ENCODE measurements at places on chromosomes 6 and 20.

- no peak for DNase-seq
Measured at GRCh38 chr20:62139636-62140035, 3.6 kb downstream of the PSMA7 start.

- no peak for DNase-seq
Measured at GRCh38 chr6:34656378-34657036, 40.1 kb downstream of the ILRUN start.

- no peak for DNase-seq
Measured at GRCh38 chr6:23011615-23012014, 442.2 kb downstream of the HDGFL1 start.

- DNase-seq: no peak
Measured at GRCh38 chr6:108341372-108341771, 46.5 kb downstream of the AFG1L start.

- no peak for DNase-seq
Measured at GRCh38 chr6:163487606-163488005, 73.1 kb downstream of the QKI start.

- DNase-seq: no peak
Measured at GRCh38 chr20:46293084-46293483, 15.2 kb downstream of the CDH22 start.

DNA sequence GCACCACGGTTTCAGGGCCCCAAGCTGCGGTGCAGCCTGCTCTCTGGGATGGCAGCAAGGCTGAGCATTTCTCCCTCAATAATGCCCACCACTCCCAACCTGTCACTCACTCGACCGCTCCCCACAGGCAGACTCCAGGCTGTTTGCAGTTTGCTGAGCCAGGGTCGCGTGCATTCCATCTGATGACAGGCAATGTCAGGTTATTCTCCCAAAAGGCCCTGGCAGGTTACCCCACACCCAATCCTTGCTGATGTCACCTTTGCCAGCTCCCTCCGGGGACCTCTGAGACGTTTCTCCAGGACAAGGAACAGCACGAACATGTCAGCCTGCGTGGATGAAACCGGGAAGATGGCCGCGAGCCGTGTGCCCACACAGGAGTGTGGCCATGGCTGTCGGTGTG lies 7.1 kb upstream of the SLCO4A1 start:
- no peak for DNase-seq

GRCh38 chr6:43172104-43173007 lies 1.3 kb downstream of the SRF start:
- peak; percentile 47 for DNase-seq

- DNase-seq: no peak
Measured at GRCh38 chr20:58981628-58982364, 740 bp downstream of the NELFCD start.

- DNase-seq: no peak
Measured at GRCh38 chr6:70547313-70547712, 19.4 kb upstream of the SDHAF4 start.

Data from stimulated activated CD4-positive, alpha-beta T cell treated with anti-CD3 and anti-CD28 coated beads, Interleukin-4, amount 100 ng/mL, for 4 hours (primary cell).